Muscle of back (tissue), 13 donors: ENCODE measurements at places on chromosomes 13 and 19.

GRCh38 chr19:5336195-5336965 is 4.2 kb downstream of the PTPRS start:
- no peak for DNase-seq

- DNase-seq = no peak
These were observed 792 bp upstream of the PEX11G start for GRCh38 chr19:7489609-7490044.

DNA sequence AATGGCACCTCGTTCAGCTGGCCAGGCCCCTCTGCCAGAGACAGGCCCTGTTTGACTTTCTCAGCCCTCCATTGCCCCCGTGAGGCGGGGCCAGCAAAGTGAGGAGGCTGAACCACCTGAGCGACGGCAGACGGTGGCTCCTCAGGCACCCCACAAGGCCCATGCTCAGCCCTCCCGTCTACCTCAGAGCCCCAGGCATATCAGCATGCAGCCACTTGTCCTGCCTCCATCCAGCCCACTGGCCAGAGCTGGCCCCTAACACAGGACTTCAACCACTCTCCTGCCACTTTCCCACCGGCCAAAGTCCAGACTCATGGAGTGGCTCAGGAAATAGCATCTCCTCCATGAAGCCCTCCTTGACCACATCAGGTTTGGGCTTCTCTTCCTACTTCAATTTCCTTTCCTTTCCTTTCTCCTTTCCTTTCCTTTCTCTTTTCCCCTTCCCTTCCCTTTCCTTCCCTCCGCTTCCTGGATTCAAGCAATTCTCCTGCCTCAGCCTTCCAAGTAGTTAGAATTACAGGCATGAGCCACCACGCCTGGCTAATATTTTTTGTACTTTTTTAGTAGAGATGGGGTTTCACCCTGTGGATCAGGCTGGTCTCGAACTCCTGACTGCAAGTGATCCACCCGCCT is 9.3 kb downstream of the SLC7A10 start:
- DNase-seq = no peak

GRCh38 chr13:18952225-18953016 is 229.2 kb downstream of the TUBA3C start:
- no peak for DNase-seq

DNA sequence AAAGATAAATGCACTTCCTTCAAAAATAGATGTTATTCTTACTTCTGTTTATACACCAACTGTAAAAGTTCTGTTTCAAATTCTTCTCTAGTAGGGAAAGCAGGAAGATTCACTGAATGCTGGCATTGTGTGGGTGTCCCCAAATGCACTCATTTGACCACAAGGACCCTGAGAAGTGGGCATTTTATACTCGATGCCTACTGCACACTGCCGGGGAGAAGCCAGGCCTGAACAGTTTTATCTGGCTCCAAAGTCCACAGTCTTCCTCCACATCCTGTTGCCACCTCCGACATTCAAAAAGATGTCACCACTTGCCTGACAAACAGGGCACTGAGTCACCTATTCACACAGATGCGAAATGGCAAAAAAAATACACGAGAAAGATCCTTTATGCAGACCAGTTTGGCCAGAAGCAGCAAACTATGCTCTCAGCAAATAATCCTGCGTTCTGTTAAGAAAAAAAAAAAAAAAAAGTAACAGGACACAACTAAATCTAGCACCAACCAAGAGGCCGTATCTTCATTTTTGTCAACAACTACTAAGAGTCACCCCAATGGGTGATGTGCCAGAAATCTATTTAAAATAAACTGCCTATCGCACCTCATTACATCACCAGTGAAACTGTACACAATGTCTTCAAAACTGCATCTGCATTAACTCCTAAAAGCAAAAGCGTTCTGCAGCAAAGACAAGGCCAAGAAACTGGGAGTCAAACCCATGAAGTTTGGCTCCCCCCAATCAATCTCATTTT is 6.2 kb downstream of the ZC3H4 start:
- no peak for DNase-seq

- DNase-seq = no peak
These were observed 25.0 kb upstream of the TNFSF11 start for GRCh38 chr13:42548731-42549551.

- peak; percentile 91 for DNase-seq
These were observed 915 bp downstream of the SHC2 start for GRCh38 chr19:459724-460511.

DNA sequence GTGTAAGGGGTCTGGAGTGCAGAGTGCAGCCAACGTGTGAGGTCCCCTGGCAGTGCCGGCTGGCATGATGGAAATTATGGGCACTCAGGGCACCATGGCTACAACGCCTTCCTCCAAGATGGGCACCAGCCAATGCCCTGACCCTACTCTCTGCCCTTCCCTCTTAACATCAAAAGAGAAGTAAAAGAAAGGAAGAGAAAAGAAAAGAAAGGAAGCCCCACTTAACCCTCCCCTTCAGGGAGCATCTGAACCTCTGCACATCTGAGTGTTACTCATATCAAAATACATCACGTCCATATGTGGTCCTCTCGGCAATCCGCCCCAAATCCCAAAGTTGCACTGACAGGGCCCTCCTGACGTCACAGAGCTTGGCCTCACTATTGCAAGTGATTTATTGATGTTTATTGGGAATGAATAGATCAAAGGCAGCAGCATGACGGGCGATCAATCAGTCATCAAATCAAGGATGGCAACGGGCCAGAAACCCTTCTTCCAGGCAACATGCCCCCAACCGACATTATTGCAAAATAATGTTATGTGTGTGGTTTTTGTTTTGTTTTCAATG is 1.3 kb downstream of the TSHZ3 start:
- DNase-seq = peak; percentile 55

GRCh38 chr13:46184277-46184699 is 2.3 kb upstream of the LCP1 start:
- DNase-seq = no peak

GRCh38 chr13:84896128-84896527 is 903.1 kb downstream of the SLITRK6 start:
- peak; percentile 47 for DNase-seq

- DNase-seq = no peak
These were observed 43.3 kb downstream of the TNFSF11 start for GRCh38 chr13:42617221-42617620.

DNA sequence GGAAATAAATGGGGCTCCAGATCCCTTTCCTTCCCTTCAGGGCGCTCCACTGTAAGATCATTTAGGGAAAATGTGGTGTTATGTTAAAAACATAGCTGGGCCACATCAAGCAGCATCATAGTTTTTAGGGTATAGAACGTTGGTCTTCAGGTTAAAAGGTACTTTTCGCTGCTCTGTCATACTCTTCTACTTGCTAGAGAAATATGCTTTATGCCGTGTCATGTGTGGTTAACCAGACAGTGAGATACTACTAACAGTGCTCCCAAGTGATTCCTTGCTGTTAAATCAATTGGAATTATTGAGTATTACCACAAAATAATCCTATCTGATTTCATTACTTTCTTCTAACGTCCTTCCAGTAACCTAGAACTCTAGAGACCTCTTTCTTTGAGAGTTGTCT is 1.1 kb upstream of the NDFIP2 start:
- DNase-seq = no peak

DNA sequence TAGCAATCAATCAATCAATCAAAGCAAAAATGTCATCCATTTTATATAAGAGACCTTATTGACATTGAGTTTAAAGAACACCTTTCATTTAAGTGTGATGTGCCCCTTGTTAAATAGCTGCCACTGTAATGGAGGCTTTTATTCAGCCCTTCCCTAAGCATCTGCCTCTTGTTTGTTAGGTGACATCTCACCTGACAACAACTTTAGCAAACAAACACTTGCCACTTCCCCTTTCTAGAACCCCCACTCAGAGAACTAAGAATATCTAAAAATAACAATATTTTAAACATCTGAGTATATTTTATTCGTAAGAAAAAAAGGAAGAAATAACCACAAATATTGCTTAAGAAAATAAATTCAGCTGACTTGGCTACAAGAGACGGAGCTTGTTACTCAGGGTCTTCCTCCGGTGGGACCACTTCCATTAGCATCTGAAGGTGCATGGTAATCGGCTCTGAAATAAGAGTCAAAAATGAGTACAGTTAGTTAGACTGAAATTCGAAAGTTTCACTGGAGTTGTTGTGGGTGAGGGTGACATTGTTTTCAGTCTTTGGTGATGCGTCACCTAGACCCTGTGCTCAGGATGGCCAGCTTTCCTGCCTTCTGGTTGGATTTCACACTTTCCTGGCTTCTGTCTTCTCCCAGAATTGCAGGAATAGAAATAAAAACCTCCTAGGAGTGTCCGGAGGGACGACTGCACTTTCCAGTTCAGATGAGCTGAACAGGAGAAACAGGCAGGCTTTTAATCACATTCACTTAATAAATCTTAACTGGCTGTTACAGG is 39.1 kb downstream of the SLC7A9 start:
- DNase-seq = no peak

DNA sequence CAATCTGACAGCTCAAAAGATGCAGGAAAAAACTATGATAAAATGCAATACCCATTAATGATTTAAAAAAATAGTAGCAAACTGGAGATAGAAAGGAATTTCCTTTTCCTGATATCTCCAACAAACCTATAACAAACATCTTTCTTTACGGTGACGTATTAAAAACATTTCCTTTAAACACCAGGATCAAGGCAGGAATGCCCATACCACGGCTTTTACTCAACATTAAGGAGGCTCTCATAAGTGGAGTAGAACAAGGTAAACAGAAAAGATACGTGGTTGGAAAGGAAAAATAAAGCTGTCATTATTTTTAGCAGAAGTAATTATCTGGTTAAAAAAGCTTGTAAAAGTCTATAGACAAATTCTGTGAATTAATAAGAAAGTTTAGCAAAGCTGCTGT is 61.1 kb downstream of the MIPEP start:
- DNase-seq = no peak

DNA sequence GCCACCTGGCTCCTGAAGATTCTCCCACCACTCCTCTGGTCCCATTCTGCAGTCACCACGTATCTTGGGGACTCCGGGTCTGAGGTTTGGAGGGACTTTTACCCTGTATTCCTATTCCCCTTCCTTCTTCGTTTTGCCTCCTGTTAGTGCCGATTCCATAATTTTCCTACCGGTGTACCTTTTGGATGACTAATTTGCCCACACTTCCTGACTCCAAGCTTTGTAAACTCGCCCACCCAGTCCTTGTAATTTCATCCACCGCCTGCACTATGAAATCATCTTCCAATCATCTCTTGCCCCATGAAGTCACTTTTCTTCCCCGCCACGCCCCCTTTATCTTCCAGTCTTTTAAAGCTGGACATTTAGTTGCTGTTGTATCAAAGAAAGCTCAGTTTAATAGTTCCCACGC is 572 bp downstream of the UCHL3 start:
- DNase-seq = peak; percentile 33

DNA sequence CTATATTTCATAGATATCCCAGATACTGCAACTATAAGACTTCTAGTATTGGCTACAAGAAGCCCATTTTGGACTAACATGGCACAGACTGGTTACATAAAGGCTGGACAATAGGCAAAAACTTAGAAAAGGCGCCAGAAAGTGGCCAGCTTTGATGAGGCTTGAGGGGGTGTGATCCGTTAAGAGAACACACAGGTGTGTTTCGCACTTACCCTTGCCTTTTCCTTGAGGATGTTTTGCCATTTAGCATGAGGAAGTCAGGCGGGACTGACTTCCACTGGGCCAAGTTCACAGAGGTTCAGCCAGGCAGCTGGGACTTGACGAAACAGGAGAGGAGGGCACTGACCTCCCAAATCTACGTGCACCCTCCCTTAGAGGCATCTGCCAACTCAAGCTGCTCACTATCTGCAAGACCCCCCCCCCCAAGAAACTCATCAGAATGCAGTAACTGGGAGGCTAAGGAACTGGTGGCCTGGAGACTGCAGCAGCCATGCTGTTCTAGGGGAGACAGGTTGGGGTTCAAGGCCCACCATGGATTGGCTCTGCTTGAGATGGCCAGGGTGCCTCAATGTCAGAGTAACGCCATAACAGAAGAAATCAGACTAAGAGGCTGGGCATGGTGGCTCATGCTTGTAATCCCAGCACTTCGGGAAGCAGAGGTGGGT is 4.5 kb upstream of the LIN7B start:
- DNase-seq = peak; percentile 7

- no peak for DNase-seq
These were observed 8.4 kb downstream of the TRAPPC6A start for GRCh38 chr19:45169602-45170001.

DNA sequence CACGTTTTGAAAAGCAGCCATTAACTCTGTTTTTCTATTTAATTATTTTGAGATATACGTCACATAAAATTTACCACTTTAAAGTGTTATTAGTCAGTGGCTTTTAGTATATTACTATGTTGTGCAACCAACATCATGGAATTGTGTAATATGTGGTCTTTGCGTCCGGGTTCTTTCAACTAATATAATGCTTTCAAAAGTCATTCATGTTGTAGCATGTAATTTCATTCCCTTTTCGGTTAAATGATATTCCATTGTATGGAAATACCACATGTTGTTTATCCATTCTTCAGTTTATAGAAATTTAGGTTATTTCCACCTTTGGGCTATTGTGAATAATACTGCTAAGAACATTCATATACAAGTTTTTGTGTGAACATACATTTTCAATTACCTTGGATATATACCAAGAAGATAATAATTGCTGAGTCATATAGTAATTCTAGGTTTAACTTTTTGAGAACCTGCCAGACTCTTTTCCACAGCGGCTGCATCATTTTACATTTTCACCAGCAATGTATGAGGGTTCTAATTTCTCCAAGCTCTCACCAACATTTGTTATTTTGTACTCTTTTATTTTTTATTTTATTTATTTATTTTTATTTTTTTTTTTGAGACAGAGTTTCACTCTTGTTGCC is 28.1 kb upstream of the CLDN10 start:
- DNase-seq = no peak

- no peak for DNase-seq
These were observed 706.5 kb upstream of the MIR17HG start for GRCh38 chr13:90640976-90641375.

DNA sequence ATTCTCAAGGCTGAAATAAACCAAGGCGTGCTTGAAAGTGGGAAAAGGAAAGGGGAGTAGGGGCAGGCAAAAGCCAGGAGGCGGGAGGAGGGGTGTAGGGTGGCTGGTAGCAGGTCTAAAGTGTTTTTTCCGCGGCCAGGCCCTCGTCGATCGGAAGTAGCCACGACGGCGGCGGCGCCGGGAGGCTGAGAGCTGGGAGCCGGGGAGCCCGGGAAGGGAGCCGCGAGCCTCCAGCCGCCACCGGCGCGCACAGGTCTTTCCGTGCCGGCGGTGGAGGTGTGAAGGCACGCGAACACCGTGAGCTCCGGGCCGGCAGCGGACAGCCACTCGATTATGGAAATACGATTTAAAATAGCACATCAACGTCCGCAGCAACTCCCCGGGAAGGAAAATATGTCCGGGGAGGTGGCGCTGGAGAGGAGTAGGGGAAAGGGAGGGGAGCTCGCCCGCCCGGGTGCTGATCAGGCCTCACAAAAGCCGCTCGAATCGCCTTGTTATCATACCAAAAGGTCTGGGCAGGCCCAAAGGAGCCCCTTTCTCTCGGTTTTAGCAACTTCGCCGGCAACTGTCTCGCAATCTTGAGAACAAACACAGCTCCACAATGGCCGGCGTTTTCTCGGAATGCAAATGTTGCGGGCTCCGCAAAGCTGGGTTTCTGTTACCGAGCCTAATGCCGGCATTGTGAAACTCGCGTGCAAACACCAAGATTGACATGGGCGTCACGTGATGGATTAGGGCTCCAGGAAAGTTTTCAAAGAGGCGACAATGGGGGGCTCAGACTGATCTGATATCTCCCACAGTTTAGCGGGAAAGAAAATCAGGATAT is 2.9 kb upstream of the PCDH8 start:
- peak; percentile 59 for DNase-seq
